ENCODE measurements at places on chromosomes 5 and 9.

DNA sequence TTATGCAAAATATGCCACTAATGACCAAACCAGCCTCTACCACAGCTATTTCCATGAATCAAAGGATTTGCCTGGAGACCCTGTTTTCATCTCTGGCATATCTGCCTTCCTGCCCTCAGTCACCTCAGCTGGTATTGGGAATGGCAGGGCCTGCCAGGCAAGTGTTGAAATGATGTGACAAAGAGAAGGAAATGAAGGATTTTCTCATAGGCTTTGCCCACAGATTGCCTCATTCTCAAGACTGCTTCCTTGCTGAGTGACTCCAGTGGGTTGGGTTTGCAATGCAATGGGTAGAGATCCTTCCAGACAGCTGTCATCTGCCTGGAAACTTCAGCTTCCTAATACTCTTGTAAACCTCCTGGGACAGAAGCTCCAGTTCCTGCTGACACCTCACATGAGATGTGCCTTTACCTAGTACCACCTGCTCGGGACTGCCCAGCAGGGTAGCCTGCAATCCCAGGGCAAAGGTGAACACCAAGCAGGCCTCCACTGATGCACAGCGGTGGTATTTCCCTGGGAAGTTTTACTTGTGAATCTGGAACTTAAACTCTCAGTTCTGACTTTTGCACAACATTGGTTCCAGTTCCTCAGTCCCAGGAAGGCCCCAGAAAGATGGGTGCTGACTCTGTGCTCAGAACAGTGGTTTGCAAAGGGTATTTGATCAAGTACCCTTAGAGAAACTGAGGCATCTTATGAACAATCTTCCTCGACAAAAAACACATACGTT, 64.8 kb upstream of the SLC1A1 start:
- DNase-seq: no peak

- no peak for DNase-seq
Measured at GRCh38 chr9:134826336-134827285, 54.0 kb upstream of the FCN2 start.

DNA sequence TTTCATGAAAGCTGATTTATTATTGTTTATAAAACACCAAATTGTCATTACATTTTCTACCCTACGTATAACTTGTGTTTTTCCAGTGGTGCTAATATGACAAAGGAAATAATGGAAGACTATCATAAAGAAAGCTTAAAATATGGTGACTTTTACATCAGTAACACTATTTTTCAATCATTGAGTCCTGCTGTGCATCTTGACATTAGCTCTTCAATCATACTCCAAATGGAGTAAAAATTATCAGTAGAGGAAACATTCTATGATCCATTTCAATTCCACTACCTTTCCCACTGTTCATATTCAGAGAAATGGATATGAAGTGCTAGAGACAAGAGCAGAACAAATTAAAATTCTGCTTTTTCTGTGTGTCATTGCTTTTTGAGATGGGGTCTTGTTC, 536.6 kb downstream of the RAB3C start:
- no peak for DNase-seq

DNA sequence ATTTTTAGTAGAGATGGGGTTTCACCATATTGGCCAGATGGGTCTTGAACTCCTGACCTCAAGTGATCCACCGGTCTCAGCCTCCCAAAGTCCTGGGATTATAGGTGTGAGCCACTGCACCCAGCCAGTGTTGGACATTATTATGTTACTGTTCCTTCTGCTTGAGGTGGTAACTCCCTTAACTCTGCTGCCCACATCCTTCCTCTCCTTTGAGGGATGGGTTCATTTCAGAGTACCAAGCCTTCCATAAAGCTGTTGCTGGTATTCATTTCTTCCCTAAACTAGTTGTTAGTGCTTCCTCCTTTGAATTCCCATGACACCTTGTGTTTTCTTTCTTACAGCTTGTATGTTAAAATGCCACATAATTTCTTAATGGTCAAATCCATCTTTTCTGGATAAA, 54.0 kb downstream of the CTNNA1 start:
- DNase-seq: no peak

GRCh38 chr9:99726758-99727157, 94.9 kb upstream of the NR4A3 start:
- no peak for DNase-seq

DNA sequence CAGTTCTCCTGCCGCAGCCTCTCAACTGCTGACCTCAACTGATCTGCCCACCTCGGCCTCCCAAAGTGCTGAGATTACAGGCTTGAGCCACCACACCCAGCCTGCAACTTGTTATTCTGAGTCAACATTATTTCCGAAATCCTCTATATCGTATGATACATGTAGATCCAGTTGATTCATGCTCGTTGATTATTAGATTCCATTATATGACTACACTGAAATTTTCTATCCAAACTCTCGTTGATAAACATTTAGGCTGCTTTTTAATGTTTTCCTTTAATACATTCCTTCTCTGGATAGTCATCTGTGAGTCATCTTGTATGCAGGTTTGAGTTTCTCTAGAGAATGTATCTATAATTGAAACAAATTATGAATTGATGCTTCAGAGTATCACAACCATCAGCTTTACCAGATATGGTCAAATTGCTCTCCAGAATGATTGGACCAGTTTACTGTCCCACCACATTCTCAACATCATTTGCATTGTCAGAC, 4.1 kb downstream of the CDK7 start:
- no peak for DNase-seq

GRCh38 chr9:121029469-121029868, 20.6 kb downstream of the C5 start:
- no peak for DNase-seq

GRCh38 chr9:81724242-81724889, 35.0 kb upstream of the TLE1 start:
- DNase-seq: no peak

- no peak for DNase-seq
Measured at GRCh38 chr9:87428659-87429058, 69.0 kb upstream of the DAPK1 start.

Data from stimulated activated CD4-positive, alpha-beta T cell treated with anti-CD3 and anti-CD28 coated beads, Interleukin-12 subunit alpha, Interleukin-12 subunit beta, amount 100 ng/mL, for 24 hours (primary cell).